ENCODE measurements at places on chromosomes 11 and 22.

DNA sequence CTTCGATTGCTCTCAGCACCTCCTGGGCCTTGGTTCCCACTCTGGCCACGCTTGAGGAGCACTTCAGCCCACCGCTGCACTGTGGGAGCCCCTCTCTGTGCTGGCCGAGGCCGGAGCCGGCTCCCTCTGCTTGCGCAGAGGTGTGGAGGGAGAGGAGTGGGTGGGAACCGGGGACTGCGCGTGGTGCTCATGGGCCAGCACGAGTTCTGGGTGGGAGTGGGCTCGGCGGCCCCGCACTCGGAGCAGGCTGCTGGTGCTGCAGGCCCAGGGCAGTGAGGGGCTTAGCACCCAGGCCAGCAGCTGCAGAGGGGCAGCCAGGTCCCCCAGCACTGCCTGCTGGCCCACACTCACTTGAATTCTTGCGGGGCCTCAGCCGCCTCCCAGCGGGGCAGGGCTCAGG, 12.2 kb downstream of the OR4B1 start:
- no peak for DNase-seq

DNA sequence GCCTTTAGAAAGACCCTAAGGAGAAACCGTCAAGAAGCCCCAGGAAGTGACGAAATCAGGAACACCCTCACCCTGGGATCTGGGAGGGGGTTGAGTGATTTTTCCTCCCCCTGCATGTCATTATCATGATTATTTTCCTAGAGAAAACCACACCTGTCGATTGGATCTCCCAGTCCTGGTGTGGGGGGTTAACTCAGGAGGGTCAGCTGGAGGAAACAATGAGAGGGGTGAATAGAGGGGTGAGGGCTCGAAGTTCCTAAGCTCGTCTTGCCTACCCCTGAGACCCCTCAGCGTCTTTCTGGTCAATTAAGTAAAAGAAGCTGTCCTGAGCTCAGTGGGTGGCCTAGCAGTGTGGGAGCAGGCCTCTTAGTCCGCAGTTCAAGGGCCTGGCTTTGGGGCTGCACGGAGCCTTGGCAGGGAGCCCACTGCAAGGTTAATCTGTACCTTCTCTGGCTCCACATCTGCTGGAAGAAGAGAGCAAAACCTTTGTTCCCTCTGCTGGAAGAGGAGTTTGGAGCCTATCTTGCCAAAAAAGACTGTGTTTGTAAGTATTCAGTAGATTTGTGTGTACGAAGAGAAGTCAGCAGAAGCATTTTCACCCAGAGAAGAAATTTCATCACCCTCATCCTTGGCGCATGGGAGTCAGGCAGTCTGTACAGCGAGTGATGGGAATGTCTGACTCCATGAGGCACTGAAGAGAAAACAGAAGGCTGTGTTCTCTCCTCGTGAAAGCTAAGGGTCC, 34.2 kb upstream of the FTH1 start:
- DNase-seq, result no peak

DNA sequence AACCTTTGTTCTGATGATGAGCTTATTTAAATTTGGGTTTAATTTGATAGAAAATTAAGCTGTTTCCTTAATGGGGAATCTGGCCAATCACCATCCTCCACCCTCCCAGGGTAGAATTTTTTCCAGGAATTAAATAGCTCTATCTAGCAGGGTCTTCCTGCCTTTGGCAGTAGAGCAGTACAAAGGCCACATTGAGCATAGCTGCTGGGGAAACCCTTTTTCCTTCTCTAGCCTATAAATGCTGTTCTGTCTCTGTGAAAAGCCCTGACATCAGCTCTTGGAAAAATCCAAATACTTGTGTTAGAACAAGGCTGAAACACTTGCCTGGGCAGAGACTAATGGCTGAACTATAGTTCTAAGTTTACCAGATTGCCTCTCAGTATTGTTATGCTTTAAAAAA, 55.1 kb downstream of the ARHGEF12 start:
- DNase-seq, result peak; percentile 95

GRCh38 chr11:48005136-48005535, 24.8 kb downstream of the PTPRJ start:
- DNase-seq, result no peak

- no peak for DNase-seq
Measured at GRCh38 chr11:130402570-130402969, 25.8 kb downstream of the ADAMTS8 start.

DNA sequence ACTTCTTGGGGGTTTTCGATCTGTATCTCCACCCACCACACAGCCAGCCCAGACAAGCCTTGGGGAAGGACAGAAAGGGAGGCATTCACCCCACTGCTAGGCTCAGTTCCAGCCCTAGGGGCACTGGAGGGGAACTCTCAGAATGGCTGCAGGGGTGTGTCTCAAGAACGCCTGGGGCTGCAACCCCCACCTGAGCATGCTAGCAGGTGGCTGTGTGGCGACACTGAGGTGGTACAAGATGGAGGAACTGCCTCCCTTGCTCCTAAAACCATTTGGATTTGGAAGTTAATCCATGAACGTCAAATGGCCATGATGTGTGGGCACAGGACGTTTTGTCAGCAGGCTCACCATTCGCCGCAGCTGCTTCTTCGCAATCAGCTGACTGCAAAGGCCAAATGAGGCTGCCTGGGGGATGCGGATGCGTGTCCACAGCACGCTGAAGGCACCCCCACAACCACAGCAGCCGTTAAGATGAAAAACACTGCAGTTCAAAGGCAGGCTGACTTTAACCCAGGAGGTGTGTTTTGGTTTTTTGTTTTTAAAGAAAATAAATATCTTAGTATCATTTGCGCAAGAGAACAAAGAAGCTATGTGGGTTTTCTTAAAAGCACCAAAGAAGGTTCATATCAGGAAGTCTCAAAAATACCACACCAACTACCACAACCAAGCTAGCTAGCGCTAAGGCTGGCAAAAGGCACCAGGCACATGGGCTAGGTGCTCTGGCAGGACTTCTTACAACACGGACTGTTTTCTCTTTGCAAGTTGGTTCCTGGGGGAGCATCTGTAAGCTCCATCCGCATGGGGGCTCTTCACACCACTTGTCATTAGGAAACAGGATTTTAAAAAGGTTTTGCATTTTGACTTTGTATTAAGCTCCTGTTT, 22.2 kb upstream of the NAP1L4 start:
- DNase-seq, result no peak

DNA sequence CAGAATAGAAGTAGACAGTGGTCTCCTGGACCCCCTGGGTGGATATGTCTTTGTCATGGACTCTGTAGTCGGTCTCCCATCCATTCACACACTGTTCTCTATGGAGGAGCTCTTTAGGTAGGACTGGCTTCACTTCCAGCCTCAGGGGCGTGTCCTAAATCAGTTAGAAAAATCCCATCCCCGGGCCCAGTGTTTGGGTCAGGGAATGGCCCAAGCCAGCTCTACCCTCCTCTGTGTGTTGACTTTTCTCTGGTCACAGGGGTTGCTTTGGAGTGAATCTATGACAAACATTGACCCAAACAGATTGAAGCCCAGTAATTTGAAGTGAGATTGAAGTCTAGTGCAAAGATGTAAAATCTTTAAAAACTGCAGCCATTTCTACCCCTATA, 34.0 kb downstream of the WEE1 start:
- no peak for DNase-seq

- DNase-seq, result no peak
Measured at GRCh38 chr11:30333405-30333804, 10.5 kb downstream of the ARL14EP start.

GRCh38 chr22:30763815-30764673, 69.4 kb downstream of the OSBP2 start:
- peak; percentile 55 for DNase-seq

DNA sequence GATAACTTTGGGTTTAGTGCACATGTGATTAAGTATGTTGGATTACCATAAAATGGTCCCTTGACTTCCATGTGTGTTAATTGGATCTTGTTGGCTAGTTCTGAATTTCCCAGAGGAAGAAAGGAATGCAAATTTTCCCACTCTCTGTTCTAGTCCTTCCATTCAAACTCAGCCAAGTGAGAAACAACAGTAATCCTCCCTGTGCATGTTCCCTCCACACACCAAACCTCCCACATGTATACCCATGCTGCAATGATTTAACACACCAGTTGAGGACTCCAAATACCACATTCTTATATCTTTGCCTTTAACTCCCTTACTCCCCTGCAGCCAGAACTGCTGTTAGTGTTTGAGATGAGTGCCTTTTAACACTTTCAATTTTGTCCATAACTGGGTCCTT, 1158.9 kb downstream of the DLG2 start:
- DNase-seq, result no peak
